SJCRH30 (cell line): ENCODE measurements at places on chromosomes 13 and 19.

GRCh38 chr13:73390100-73390499 lies 331.3 kb downstream of the KLF5 start:
- DNase-seq, result no peak

GRCh38 chr19:7115721-7116120 lies 46.2 kb downstream of the ZNF557 start:
- no peak for DNase-seq

GRCh38 chr13:86201477-86201876 lies 402.3 kb upstream of the SLITRK6 start:
- no peak for DNase-seq

GRCh38 chr13:48507021-48507420 lies 25.9 kb downstream of the RCBTB2 start:
- no peak for DNase-seq

- DNase-seq, result no peak
Measured at GRCh38 chr13:20410726-20411125, 114.9 kb downstream of the CRYL1 start.

DNA sequence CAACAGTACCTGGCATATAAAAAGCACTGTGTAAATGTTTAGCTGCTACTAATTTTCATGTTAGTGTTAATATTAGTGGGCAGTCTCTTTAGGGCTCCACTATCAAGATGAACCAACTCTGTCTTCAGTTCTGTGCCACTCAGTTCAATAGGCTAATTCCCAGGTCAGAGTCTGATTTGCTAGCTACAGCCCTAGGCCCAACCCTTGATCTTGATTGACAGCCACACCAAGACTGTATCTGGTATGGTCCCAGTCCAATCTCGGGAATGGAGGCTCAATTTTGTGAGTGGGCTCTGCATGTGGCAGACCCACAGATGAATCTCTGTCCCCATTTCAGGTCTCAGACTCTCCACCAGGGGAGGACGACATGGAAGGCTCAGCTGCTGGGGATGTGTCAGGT lies 46.1 kb downstream of the MAP4K1 start:
- DNase-seq, result no peak

GRCh38 chr19:5586300-5587070 lies 18.7 kb upstream of the TINCR start:
- no peak for DNase-seq

GRCh38 chr13:75679459-75679858 lies 43.3 kb downstream of the LMO7 start:
- DNase-seq, result no peak

- DNase-seq, result no peak
Measured at GRCh38 chr19:46521241-46521868, 25.7 kb upstream of the PNMA8B start.

DNA sequence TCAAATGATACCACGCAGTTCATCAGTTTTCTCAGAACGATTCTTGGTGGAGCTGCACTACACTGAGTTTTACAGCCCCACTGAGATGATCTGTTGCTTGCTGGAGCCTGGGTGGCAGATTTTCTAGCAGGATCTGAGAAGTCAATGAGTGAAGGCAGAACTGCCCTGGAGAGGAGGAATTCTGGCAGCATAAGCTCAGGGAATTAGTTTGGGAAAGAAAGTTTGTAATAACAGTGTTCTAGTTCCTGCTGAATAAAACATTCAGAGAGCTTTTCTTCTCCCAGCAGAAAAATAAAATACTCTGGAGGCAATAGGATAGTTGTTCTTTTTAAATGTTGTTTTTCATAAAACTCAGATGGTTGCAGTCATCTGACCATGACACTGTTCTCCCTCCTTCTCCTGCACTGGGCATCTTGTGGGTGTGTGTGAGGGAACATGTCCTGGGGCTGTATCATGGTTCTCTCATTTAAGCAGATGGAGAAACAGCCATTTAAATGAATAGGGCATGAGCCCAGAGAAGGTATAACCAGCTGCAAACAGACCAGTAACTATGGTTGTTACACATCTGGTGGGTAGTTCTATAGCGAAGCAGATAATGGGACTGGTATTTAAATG lies 29.6 kb downstream of the OLFM4 start:
- DNase-seq, result no peak

GRCh38 chr19:49129238-49129583 lies 9.9 kb downstream of the PPFIA3 start:
- peak; percentile 88 for DNase-seq

DNA sequence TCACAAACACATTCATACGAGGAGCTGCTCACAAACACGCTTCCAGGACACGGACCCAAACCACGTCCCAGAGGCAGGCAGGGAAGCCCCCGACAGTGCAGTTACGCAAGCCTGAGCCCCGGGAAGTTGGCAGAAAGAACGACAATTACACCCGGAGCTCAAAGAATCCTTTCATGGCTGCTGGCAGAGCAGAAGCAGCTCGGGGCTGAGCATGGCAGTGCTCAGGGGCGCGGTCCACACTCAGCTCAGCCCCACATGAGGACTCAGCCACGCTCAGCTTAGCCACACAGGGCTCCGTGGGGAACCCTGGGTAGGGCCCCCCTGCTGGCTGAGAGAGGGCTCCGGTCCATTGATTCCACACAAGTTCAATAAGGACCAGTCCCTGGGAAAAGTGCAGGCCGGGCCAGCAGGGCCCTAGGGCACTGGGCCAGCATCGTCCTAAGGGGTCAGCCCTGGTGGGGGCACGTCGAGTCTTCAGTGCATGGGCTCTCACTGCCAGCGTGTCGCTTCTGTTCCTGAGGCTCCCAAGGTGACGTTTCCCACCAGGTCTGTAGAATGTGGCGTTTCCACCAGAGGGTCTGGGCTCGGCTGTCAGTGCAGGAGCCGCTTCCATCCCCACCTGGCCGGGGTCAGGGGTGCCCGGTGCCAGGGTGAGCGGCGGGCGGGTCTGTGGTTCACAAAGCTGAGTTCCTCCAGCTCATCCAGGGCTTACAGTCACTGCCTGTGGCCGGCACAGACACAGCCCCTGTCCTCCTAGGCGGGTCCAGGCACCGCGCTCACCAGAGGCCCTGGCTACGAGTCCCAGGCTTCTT lies 23.1 kb downstream of the GAS6 start:
- no peak for DNase-seq

- DNase-seq, result no peak
Measured at GRCh38 chr19:19543640-19544039, 5.6 kb downstream of the CILP2 start.

DNA sequence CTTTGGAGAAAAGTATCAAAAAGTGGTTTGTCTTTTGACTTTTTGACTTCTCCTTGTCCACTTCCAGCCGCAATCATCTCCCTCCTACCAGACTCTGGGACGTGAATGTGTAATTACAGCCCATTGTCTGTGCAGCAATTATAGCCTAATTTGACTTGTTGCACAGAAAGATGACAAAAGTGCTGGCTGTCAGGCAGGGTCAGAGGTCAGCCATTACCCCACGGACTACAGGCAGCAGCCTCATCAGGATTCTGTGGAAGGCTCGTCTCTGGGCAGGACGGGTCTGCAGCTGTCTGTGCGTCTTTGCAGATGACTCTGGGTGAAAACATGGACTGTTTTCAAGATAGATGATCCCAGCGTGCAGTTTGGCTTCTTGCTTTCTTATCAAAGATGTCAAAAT lies 102.2 kb upstream of the EDNRB start:
- DNase-seq, result peak; percentile 9

DNA sequence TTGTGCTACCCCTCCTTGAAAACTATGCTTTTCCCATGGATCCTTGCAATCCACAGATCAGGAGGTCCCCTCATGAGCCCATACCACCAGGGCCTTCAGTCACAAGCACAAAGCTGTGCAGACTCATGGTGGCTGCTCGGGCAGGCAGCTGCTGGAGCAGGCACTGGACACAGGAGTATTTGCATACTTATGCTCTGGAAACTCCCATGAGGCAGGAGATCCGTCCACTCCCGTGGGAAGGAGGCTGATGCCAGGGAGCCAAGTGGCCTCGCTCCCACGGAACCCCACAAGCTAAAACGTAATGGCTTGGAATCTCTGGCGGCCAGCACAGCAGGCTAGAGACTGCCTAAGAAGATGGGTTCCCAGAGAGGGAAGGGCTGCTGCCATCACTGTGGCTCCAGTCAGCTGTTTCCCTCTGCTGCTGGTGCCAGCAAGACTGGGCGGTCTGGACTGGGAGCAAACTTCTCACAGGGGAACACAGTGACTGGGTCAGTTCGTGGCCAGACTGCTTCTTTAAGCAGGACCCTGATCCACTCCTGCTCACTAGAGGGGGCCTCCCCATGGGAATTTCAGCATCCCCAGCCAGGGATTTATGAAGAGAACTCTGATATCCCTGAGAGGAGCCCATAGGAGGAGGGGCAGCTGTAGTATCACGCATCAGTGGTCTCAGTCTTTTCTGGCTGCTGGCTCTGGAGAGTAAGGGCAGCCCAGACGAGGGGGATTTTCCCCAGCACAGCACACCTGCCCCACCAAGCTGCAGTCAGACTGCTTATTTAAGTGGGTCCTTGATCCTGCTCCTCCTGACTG lies 370.3 kb upstream of the ATXN8OS start:
- no peak for DNase-seq

GRCh38 chr13:28531077-28531844 lies 36.3 kb upstream of the FLT1 start:
- peak; percentile 64 for DNase-seq

- no peak for DNase-seq
Measured at GRCh38 chr19:46407856-46408663, 5.3 kb downstream of the CCDC8 start.

GRCh38 chr13:50074843-50075242 lies 59.6 kb downstream of the KCNRG start:
- no peak for DNase-seq

DNA sequence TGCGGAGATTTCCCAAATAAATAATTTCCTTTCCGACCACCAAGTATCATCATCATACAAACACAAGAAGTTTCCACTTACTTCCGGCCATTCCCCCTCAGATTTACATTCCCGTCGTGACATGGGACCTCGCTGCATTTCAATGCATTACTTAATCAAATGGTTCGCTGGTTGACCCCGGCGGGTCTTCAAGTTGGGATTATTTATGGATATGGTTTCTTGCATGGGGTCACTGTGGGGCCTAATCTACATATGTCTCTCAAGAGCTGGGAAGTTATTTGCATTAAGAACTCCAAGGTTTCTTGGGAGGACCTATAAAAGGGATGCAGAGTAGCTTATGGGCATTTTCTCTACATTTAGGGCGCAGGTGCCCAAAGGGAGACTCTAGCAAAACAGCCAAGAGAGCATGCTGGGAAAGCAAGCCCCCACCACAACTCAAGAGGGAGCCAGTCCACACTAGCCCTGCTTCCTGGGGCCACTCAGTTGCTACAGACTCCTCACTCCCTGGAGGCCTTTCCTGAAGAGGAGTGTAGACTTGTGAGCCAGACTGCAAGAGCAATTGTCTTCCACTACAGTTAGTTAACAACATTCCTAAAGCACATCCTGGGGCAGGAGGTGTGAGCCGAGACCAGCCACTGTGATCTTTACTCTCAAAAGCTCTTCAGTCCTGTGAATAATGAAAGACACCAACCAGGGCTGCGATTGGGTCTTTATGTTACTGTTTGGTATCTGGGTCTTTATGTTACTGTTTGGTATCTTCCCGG lies 125.3 kb downstream of the KATNAL1 start:
- no peak for DNase-seq

- peak; percentile 9 for DNase-seq
Measured at GRCh38 chr13:67063036-67063435, 167.1 kb downstream of the PCDH9 start.
